ENCODE measurements at places on chromosomes 5 and 9.

DNA sequence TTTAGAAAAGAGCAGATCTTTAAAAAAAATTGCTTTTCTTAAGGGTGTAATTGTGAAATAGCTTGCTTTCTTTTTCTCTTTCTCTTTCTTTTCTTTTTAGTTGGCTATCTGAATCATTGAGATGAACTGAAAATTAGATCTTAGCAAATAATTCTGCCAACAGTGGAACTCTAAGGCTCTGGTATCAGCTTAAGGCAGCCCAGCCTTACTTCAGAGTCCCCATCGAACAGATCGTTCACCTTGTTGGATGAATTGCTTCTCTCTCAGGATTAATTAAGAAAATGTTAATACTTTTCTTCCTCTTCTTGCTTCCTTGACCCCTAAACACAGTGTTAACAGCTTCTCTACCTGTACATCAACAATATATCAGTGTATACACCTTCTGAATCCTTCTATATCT is 92.1 kb downstream of the ZCCHC7 start:
- no peak for DNase-seq

DNA sequence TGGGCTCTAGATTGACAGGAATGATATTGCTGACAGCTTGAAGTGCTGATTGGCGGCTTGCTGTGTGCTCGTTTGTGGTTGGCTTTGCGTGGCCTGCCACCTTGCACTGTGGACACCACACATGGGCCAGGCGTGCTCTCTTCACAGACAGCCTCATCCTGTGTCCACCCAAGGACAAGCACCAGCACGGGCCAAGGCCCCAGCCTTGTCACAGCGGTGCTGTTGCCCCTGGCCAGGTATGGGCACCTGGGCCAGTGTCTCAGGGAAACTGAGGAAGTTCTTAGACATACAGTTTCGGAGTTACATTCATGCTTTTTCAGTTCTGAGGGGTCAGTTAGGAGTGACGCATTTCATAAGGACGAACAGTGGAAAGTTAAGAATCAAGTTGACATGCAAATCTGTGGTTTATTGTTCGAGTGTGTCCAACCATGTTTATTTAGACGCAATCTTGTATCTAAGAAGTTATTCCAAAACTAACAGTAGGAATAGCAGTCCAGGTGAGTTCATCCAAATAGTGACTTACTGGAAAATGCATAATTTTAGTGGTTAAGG is 125.9 kb downstream of the EHMT1 start:
- no peak for DNase-seq

- DNase-seq, result no peak
These were observed 36.9 kb upstream of the CXCL14 start for GRCh38 chr5:135615581-135616260.

DNA sequence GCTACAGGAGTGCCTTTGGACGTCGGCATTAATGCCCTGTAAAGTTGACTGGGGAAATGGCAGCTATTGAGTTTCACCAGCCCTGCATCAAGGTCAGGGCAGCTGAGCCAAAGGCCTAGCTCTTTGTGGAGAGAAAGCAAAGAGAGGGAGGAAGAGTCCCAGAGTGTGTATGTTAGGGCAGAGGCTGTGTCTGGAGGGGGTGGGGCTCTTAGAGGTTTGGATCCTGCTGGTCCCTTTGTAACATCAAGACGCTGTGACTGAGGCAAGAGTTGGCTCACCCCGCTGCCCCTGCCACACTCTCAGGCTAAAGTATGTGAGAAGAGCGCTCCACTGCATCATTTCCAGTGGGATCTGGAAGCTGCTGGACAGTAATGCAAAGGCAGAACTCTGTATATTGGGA is 34.3 kb downstream of the TMOD1 start:
- no peak for DNase-seq

GRCh38 chr5:124262470-124262869 is 484.0 kb downstream of the ZNF608 start:
- no peak for DNase-seq

DNA sequence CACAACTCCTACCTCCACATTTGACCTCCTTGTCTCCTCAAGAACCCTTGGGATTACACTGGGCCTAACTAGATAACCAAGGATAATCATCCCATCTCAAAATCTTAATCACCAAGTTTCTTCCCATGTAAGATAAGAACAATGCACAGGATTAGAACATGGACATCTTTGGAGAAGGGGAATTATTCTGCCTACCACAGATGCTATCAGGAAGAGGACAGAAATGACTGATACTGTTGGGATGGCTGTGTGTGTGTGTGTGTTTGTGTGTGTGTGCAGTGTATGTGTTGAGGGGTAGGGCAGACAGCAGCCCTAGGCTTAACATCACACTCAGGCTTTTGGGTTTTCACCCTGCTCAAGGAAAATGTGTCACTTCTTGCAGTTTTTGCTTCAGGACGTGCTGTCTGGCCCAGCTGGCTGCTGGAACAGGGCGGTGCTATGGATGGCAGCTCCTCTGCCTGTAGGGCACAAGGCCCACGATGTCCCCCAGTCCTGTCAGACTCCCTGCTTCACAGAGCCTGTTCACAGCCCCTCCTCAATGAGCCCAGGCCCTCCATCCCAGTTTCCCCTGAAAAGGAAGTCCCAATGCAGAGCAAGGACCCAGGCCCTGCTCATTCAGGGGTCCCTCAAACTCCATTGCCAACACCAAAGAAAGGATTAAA is 7.7 kb downstream of the CA9 start:
- no peak for DNase-seq

- peak; percentile 73 for DNase-seq
These were observed 74.0 kb downstream of the UBAP1 start for GRCh38 chr9:34252670-34253459.

DNA sequence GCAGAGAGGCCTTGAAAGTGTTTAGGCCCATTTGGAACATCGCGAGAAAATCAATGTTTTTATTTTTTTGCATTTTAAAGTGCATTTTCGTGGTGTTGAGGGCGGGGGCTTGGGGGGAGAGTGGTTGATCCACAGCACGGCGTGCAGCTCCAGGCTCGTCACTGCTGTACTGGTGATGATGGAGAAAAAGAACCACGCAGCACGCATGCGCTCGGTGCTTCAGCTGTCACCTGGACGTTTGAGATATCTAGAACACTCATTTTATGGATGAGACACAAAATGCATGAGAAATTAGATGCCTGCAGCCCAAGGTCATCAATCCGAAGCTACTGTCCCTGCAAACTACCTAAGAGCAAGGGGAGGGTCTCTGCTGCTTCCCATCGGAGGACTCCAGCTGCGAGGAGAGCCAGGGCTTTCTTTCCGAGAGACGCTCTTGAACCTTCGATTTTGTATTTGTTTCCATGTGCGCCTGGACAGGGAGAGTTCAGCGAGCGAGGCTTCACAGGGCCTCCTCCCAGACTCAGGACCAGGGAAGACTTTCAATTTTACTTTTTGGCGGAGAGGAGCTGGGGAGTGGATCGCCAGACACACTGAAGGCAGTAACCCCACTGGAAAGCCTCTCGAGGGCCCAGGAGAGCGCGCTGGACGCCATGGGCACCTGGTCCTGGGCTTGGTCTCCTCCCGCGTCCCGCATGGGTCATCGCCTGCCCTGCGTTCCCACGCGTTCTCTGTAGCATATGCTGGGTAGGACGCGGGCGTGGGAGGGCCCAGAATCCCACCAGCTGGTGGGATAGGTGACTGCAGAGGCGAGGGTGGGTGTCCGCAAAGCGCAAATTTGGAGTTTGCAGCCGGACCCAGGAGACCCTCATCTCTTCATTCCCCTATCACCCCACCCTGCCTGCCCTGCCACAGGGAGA is 2.5 kb downstream of the DMRT2 start:
- no peak for DNase-seq

DNA sequence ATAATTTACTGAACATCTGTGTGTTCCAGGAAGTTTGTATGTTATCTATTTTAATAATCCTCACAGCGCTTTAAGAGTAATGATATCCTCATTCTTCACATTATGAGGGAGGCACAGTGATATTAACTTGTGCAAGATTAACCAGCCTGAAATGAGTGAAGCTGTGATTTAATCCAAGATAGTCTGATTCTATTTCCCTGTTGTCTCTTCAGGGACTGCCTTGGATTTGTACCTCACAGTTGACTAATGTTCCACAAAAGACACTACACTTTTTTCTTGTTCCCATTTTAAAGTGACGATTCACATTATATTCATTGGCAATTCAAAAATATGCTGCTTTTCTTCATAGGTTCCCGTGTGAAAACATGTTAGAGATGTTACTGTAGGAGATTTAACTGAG is 125.3 kb upstream of the GNA14 start:
- no peak for DNase-seq

- no peak for DNase-seq
These were observed 14.6 kb upstream of the ARSI start for GRCh38 chr5:150317048-150318003.

- DNase-seq, result no peak
These were observed 251.7 kb upstream of the ACTBL2 start for GRCh38 chr5:57734296-57734695.

- no peak for DNase-seq
These were observed 1.1 kb downstream of the ARL15 start for GRCh38 chr5:54309276-54309675.

- no peak for DNase-seq
These were observed 13.7 kb downstream of the TRIO start for GRCh38 chr5:14156650-14157492.

- peak; percentile 58 for DNase-seq
These were observed 24.1 kb upstream of the PCSK5 start for GRCh38 chr9:75866273-75866871.

DNA sequence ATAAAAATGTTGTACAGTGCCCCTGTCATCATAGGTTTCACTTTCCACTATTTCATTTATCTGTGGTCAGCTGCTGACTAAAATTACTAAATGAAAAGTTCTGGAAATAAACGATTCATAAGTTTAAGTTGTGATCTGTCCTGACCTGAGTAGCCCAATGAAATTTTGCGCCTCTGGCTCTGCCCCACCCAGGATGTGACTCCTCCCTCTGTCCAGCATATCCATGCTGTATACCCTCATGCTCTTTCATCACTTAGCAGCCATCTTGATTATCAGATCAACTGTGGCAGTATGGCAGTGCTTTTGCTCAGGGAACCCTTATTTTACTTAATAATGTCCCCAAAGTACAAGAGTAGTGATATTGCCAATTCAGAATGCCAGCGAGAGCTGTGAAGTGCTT is 97.3 kb downstream of the STARD4 start:
- no peak for DNase-seq

DNA sequence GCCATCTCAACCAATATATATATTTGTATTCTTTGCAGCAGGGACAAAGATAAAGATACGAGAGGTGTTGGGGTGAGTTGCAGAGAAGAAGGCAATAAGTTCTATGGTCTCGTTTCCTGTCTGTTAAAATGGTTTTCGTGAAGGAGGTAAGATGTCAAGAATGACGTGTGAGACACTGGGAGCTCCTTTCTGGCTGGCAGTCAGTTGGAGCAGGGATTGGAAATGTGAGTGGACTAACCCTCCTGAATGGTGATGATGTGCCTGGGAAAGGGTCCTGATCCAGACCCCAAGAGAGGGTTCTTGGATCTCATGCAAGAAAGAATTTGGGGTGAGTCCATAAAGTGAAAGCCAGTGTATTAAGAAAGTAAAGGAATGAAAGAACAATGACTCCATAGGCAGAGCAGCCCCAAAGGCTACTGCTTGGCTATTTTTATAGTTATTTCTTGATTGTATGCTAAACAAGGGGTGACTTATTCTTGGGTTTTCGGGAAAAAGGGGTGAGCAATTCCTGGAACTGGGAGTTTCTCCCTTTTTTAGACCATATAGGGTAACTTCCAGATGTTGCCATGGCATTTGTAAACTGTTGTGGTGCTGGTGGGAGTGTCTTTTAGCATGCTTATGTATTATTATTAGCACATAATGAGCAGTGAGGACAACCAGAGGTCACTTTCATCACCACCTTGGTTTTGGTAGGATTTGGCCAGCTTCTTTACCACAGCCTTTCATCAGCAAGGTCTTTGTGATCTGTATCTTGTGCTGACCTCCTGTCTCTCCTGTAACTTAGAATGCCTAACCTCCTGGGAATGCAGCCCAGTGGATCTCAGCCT is 53.7 kb downstream of the SPATA31C2 start:
- no peak for DNase-seq

- no peak for DNase-seq
These were observed 42.4 kb downstream of the LRSAM1 start for GRCh38 chr9:127493592-127494303.

DNA sequence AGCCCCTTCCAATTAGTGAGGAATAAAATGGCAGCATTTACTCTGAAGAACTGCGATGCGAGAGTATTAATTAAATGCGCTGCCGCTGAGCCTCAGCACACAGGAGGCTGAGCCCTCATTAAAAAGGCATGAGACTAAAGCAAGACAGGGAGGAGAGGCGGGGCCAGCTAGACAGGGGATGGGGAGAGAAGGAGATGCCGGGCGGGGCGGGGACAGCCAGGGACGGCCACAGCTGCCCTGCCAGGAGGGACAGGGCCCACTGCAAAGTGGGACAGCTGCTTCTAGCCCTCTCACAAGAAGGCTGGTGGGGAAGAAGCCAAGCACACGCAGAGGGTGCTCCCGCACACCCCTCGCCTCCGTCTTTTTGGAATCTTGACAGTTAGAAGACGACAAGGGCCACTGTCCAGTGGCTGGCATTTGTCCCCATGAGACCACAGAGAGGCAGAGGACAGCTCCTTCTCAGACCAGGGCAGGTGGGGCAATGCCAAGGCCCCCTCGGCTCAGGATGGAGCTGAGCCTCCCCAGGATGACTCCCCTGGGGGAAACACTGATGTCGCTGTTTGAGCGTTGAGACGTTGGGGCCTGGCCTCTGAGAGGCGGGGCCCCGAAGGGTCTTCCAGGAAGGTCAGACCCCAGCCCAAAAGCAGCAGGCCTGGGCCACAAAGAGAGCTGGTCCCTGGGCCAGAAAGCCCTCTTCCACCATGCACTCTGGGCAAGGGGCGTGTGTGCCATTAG is 26.9 kb downstream of the ADAMTS2 start:
- DNase-seq, result no peak

- DNase-seq, result no peak
These were observed 258.4 kb downstream of the ELAVL2 start for GRCh38 chr9:23567516-23568165.

DNA sequence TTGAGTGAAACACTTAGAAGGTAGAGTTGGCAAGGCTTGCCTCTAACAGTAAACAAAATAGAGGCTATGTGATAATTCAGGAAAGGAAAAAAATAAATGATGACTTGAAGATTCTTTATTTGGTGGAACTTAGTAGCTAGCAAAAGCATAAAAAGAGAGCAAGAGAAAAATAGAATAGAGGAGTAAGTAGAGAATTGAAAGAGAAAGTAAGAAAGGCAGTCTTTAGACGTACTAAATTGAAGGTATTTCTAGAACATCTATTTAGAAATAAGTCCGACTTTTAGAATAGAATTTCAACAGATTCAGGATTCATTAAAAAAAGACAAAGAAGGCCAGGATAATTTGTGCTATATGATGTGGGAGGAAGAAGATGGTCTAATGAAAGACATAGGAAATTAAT is 128.1 kb upstream of the MINAR2 start:
- DNase-seq, result no peak

Data from CD4-positive, alpha-beta T cell treated with Interleukin-10 for 1 hour (primary cell).